Glutamatergic neuron (in vitro differentiated cells): ENCODE measurements at places on chromosomes 11 and 22.
A peak's percentile ranks its signal among the peaks of the same experiment; 100 is the strongest.

DNA sequence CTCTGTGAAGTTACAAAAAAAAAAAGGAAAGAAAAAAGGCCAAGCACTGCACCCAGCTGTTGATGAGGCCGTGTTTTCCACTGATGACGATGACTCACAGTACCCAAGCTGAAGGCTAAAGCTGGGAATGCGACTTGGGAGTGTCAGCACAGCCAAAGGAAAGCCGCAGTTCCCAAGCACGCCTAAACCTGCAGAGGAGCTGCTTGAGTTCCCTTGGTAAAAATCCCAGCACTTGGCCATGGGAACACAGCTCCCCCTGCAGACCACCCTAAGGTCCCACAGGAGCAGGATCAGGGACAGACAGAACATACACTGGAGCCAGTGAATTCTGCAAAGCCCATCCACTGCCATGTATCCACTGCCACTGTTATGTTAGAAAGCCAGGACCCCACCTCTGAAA is 39.9 kb downstream of the SERGEF start:
- peak; percentile 73 for DNase-seq

DNA sequence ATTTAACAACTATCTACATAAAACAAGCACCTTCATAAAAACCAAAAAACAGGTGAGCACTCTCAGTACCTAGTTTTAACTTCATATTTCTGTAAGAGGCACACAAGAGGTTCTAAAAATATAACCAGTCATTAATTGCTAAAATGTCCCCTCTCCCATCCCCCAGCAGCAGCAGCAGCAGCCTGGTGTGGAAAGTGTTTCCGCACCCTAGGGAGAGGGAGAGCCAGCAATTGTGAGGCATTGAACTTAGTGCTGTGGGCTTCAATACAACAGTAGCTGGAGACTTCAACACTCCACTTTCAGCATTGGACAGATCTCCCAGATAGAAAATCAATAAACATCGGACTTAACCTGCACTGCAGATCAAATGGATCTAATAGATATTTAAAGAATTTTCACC is 1158.5 kb downstream of the JRKL start:
- peak; percentile 45 for DNase-seq

DNA sequence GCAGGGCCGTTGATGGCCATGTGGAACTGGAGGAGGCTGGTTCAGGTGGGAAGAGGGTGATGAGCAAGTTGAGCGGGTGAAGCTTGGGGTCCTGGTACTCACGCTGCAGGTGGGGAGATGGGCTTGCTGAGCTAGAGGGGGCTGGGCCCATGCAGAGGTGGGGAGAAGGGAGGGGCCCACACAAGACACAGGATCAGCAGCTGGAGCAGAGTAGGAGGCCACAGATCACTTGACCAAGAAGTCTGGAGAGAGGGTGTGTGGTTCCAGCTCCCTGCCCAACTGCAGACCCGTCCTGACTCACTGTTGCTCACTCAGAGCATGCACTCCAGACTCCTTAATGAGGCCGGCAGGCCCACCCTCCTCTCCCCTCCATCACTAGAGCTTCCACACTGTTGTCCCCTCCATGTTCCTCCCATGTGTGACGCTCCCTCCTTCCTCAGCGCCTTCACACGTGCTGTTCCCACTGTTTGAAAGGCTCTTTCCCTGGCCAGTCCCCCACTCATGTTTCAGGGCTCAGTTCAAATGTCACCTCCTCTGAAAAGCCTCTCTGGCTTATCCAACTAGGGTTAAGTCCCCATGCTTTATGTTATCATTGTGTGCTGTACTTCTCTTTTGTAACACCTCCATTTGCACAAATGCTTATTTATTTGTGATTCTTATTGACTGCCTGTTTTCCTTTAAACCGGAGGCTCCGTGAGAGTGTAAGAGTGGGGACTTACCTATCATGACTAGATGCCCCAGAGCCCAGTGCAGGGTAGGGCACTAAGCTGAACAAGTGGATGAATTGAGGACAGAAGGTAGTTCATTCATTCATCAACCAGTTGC is 2.3 kb downstream of the CCDC86 start:
- DNase-seq: no peak

GRCh38 chr11:133678191-133678590 is 145.9 kb upstream of the OPCML start:
- no peak for DNase-seq

GRCh38 chr11:119049081-119049480 is 7.9 kb downstream of the HYOU1 start:
- DNase-seq: no peak

GRCh38 chr11:134564472-134565200 is 152.6 kb upstream of the B3GAT1 start:
- no peak for DNase-seq

- DNase-seq: no peak
Observed at GRCh38 chr11:46710821-46711269, 8.2 kb upstream of the F2 start.

- DNase-seq: no peak
Observed at GRCh38 chr11:46347637-46348311, 511 bp downstream of the DGKZ start.

DNA sequence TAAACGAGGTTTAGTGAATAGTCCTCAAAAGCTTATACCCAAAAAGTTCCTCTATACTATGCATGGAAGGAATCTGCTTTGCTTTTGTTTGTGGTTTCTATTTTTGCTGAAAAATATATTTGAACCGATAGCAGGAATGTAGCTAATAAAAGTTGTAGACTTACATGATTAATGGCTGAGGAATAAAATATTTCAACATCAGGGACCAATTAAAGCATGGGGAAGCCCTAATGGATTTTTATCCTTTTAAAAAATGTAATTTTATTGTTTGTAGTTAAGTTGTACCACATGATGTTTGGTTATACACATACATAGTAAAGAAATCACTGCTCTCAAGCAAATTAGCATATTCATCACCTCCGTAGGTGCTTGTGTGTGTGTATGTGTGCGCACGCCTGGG is 295.3 kb upstream of the CNTN5 start:
- no peak for DNase-seq

DNA sequence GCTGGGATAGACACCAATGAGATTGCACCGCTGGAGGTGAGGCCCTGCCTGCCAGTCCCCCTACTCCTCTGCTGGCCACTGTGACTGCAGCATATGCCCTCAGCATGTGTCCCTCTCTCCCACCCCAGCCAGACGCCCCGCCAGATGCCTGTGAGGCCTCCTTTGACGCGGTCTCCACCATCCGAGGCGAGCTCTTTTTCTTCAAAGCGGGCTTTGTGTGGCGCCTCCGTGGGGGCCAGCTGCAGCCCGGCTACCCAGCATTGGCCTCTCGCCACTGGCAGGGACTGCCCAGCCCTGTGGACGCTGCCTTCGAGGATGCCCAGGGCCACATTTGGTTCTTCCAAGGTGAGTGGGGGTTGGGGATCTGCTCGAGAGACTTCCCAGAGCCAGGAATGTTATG is 5.7 kb upstream of the SMARCB1 start:
- DNase-seq: no peak

DNA sequence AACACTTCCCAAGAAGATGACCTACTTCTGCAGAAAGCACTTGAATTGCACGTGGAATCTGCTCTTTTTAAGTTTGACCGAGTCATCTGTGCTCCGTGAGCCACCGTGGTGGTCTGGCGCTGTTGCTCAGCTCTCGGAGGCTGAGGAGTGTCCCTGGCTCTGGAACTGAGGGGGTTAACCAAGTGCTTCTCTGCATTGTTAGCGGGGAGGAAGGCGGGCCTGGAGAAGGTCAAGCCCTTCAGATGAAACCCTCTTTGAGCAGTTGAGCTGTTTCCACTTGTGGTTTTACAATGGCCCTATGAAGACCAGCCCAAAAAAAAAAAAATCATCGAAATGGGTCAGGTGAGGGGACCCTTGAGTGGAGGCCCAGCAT is 286.4 kb downstream of the NTM start:
- DNase-seq: no peak

DNA sequence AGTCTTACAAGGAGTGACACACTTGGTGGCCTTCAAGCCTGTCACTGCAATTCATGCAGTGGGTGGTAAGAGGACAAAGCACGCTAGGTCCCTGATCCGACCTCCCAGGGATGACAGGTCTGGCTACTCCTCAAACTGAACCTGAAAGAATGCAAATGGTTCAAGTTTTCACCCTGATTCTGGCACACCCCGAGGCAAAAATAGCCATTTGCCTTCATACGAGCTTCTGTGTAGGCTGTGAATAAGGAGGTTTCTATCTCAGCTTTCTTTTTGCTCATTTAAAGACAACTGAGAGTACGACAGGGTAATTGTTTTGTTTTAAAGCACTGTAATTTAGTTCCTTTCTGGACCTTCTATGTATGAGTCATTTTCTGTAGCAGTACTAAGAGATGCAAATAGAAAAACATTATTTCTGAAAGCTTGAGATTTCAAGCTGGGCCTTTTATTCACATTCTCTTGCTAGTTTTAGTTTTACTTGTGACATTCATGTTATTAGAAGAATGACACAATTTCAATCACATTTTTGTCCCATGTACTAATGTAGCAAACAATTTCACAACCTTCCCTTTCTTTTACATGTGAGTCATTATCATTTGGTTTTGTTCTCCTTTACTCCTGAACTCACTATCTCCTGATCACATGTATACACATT is 56.6 kb upstream of the FDX1 start:
- DNase-seq: no peak

- no peak for DNase-seq
Observed at GRCh38 chr22:27786291-27786932, 15.1 kb downstream of the MN1 start.

GRCh38 chr22:42994917-42995562 is 19.9 kb downstream of the PACSIN2 start:
- DNase-seq: no peak

DNA sequence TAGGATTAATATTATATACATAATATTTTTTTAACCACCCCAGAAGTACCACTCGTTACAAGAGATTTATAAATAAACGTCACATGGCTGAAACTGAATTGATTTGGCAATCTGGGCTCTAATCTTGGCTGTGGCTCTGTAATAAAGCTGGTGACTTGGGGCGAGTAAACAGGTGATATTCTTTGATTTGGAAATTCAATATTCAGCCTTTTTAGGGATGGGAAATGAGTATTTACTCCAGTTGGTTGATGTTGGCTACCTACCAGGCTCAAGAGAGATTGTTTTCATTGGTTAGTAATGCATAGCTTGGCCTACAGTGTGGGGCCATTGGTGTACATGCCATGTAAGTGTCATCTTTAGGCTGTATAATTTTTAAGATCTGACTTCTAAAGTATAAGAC is 117.7 kb upstream of the SORL1-AS1 start:
- no peak for DNase-seq

DNA sequence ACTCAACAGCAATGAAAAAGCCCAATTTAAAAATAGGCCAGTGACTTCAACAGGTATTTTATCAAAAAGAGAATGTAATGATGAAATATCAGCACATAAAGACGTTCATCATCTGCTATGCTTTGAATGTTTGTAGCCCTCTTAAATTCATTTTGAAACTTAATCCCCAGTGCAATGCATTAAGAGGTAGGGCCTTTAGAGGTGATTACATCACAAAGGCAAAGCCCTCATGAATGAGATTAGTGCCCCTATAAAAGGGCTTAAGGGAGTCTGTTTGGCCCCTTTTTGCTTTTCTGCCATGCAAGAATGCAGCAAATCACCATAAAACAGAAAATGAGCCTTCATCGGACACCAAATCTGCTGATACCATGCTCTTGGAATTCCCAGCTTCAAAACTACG is 637.0 kb downstream of the DLG2 start:
- no peak for DNase-seq

- DNase-seq: no peak
Observed at GRCh38 chr22:19586922-19587684, 62.9 kb upstream of the CLDN5 start.

GRCh38 chr11:113551645-113552044 is 76.4 kb upstream of the DRD2 start:
- no peak for DNase-seq

- no peak for DNase-seq
Observed at GRCh38 chr11:7449211-7449840, 36.0 kb upstream of the OLFML1 start.

DNA sequence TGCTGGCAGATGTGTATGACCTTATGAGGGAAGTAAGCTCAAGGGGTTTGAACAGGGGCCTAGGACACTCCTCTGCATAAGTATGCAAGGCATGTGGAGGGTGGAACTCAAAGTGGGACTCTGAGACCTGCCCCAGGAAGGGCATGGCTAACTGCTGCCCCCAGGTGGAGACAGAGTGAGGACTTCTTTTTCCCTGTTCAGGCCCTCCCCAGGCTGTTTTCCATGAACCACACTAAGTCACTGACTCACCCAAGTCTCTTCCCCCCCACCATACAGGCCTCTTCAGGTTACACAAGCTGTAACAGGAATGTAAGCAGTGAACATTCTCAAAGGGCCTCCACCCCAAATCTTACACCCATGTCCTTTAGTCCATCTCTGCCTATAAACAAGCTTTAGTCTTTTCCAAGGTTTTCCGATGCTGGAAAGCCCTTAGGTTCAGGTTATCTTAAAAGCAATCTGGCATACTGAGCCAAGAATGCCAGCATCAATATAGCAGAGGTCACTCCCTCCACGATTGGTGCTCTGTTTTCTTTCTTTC is 13.1 kb downstream of the EEF1G start:
- peak; percentile 75 for DNase-seq

DNA sequence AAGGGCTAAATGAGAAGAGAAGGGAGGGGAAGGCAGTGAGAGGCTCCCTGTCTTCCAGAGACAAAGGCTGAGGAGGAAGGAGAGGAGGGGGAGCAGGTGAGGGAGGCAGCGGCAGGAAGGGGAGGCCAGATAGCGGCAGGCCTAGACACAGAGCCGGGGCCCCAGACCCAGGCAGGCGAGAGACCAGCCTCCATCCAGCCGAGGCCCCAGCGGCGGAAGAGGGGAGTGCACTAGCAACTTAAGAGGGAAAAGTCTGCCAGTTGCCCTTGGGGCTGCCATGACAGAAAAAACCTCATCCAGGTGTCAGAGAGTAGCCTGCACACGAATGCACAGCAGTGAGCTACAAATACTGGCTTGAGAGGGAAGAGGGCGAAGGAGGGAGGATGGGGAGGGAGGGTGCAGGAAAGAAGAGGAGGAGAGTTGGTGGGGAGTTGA is 46.7 kb downstream of the IGLL1 start:
- DNase-seq: peak; percentile 79
